ENCODE measurements at places on chromosomes 7 and 10.

- DNase-seq, result no peak
Observed at GRCh38 chr10:44647877-44648542, 263.1 kb upstream of the CXCL12 start.

DNA sequence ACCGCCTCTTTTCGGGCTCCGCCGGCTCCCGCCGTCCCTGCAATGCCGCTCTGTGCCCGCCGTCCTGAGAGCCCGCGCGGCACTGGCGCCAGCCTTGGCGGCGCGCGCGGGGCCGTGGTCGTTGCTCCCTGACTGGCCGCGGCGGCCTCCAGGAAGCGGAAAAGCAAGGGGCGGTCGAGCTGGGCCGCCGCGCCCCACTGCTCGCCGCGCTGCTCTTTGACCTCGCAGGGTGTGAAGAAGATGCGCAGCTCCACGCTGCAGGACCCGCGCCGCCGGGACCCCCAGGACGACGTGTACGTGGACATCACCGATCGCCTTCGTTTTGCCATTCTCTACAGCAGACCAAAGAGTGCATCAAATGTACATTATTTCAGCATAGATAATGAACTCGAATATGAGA, at the start of gene CDC14C:
Gene CDC14C (plus strand): TSS at position 115 of the 400 bp plus-strand sequence. CDS start 126 bp downstream, at position 241.
- DNase-seq, result no peak

- DNase-seq, result no peak
Observed at GRCh38 chr7:117203205-117203604, 119.7 kb downstream of the WNT2 start.

DNA sequence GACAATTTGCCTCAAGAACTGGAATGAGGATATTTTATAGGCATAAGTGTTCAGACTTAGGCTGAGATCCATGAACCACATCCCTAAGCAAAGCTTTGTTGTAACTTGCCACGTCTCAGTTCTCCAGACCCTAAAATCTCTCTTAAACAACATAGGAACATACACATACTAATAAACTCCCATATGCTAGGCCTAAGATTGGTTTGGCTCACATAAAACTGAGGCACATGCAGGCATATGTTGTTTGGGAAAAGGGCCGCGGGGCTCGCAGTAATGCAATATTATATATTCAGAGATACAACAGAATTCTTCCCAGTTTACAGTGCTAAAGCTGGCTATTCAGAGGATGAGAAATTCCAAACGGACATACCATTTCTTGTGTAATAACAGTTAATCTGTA, 61.0 kb downstream of the DOCK4 start:
- DNase-seq, result no peak

GRCh38 chr7:2607122-2607922, 24.5 kb upstream of the TTYH3 start:
- DNase-seq, result no peak

GRCh38 chr7:150627959-150628358, 4.2 kb downstream of the GIMAP6 start:
- no peak for DNase-seq

Measured in stimulated activated CD8-positive, alpha-beta memory T cell treated with anti-CD3 and anti-CD28 coated beads, Interleukin-4, amount 100 ng/mL, for 48 hours (primary cell).